ENCODE measurements at places on chromosomes 3 and 15.
A peak's percentile ranks its signal among the peaks of the same experiment; 100 is the strongest.

GRCh38 chr3:79253271-79253670 lies 514.5 kb downstream of the ROBO1 start:
- no peak for DNase-seq

- DNase-seq: no peak
Measured at GRCh38 chr3:116030131-116030850, 407.0 kb downstream of the GAP43 start.

GRCh38 chr3:167740961-167741587 lies 5.6 kb downstream of the SERPINI1 start:
- no peak for DNase-seq

DNA sequence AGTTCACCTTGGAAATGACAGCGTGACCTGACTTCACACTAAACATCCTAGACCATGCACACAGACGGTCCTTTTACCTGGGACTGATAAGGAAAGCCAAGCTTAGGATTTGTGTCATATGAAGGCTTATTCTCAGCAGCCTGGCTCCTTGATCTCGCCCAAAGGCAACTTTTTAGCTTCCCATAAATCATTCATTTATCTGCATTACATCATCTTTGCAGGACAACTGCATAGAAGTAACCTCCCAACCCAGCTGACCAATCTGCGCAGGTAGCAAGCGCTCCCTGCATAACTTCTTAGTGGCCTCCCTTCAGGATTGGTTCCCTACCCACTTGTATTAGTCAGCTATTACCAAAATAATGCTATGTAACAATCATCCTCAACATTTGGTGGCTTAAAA lies 389.9 kb upstream of the PROK2 start:
- no peak for DNase-seq

GRCh38 chr3:39275963-39276593 lies 3.8 kb downstream of the CX3CR1 start:
- DNase-seq: no peak

DNA sequence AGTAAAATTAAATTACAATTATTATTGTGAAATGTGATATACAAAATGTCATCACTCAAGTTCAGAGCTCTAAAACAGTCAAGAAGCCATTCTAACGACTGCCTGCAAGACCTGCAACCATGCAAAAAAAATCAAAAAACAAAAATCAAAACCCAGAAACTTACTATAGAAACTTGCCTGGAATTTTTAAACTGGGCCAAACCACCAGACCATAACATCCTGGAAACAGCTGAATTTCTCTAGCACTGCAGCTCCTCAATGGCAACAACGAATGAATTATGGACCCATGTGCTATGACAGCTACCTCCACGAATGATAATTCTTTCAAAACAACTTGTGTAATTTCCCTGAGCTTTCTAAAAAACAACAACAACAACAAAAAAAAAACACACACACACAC lies 130.0 kb upstream of the KCNMB2 start:
- no peak for DNase-seq

- DNase-seq: no peak
Measured at GRCh38 chr3:183313351-183313750, 60.3 kb downstream of the B3GNT5 start.

GRCh38 chr15:90033006-90033405 lies 31.9 kb downstream of the ZNF710 start:
- DNase-seq: no peak

- no peak for DNase-seq
Measured at GRCh38 chr15:43920815-43921214, 94.0 kb downstream of the WDR76 start.

DNA sequence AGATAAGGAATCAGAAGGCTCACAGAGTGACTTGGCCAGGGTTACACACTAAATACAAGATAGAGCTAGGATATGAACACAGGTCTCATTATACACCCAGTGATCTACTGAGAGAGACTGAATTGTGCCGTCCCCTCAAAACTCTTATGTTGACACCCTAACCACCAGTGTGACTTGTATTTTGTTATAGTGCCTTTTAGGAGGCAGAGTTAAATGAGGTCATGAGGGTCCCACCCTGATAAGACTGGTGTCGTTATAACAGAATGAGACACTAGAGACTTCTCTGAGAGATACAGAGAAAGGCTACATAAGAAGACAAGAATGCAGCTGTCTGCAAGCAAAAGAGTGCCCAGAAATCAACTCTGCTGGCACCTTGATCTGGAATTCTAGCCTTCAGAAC lies 12.6 kb downstream of the KPNA1 start:
- DNase-seq: no peak

DNA sequence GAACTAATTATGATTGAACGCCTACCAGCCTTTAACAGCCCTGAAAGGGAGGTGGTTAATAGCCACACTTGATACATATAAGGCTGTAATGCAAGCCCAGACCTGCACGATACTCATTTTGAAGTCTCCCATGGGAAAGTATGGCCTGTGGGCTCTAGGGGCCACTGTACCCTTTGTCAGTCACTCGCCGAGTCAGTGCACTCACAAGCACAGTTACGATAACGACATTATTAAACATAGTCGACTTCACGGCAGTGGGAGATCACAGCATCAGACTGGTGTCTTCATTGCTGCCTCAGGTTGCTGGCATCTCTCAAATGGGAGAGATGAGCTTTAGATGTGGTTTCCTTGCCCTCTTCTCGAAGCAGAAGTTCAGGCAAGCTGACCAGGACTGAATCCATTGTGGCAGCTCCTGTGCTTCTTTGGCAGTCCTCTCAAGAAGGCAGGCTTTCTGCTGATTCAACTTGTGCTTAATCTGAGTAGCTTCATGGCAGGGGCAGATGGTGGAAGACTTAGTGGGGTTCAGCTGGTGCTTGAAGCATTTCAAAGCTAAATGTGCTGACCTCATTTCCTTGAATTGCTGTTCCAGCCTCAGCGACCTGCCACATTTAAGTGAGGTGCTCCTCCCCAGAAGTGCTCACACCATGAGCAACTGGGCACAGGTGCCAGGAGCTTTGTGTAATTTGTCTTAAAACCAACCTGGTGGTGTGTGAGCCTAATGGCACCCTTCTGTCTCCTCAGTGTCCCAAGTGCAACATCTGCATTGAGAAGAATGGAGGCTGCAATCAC lies 15.8 kb upstream of the P4HTM start:
- no peak for DNase-seq

DNA sequence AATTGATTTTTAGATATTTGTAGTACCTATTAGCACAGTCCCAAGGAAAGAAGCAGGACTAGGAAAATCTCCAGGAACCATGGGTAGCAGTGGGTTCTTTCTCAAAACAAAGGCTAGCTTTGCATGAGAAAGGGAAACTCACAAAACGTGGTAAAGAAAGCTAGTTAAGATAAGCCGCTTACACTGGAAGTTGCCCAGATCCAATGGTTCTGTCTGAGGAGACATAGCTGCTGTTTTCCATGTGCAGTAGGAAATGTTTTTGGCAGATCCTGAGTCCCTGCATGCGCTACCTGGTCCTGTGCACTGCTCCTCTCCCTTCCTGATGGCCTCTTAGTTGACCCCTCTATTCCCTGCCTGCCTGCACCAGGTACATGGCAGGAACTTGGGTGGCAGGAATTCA lies 60.4 kb downstream of the TFG start:
- DNase-seq: no peak

GRCh38 chr15:92882697-92883162 lies 17.4 kb upstream of the CHD2 start:
- DNase-seq: peak; percentile 98

- no peak for DNase-seq
Measured at GRCh38 chr15:68683026-68683425, 104.2 kb downstream of the CORO2B start.

DNA sequence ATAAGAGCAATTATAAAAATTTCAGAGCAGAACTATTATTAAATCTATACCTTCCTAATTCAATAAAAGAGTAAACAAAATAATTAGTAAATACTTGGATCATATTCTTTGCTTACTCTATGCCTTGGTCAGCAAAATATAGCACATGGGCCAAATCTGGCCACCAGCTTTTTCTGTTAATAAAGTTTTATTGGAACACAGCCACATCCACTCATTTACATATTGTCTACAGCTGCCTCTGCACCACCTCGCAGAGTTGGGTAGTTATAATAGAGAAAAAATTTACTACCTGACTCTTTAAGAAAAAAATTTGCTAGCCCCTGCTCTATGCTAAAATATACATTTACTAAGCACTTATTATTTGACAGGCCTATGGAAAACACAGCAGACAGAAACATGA lies 32.2 kb upstream of the GANC start:
- DNase-seq: no peak

GRCh38 chr3:195247086-195247862 lies 23.7 kb downstream of the XXYLT1 start:
- no peak for DNase-seq

DNA sequence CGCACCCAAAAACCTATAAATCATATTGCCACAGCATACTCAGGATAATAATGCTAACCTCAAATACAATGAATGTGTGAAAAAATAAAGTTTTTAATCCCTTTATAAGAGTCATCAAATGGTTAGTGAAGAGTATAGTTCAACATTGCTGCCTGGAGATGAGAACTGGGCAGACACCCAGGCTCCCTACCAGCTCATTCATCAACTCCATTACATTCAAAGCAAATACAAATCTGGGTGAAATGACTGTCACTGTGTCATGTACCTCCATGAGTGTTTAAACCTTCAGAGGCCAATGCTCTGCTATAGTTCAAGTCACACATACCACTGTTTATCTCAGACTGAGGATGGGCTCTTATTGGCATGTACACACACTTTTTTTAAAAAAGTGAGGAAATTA lies 167.2 kb upstream of the KCNMB2 start:
- no peak for DNase-seq

GRCh38 chr3:161890147-161890625 lies 393.6 kb downstream of the OTOL1 start:
- DNase-seq: no peak

DNA sequence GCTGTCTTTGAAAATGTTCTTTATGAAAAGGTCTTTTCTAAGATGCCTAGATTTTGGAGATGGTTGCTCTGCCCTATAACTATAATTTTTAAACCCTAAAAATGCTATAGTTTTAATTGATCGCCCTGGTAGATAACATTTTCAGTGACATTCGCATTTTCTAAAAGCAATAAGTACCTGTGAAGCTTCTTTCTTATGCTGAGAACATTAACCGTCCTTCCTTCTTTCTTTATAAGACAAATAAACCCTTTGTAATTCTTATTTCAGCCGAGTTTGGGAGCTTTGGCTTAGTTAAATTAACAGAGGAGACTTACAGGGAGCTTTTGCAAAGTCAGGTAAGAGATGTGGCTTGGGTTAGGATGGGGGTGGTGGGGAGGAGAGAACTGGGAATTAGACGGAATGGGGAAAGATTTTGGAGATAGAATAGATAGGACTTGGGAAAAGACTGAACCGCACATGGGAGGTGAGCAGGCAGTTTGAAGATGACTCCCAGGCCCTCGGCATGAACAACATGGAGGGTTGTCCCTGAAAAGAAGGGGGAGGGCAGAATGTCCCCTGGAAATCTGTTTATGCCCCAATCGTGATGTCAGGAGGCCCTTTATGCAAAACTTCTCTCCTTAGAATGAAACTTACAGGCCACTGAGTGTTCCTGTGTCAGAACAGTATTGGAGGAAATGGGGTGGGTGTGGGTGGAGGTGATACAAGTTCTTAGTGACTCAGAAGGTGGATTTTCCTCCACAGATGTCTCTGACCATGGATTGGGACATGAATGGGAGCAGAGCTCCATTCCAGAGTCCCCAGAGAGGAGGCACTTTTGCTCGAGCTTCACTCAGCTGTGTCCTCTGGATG lies 76.2 kb upstream of the LARS2 start:
- DNase-seq: no peak

- no peak for DNase-seq
Measured at GRCh38 chr3:61628636-61629035, 67.3 kb downstream of the PTPRG start.

DNA sequence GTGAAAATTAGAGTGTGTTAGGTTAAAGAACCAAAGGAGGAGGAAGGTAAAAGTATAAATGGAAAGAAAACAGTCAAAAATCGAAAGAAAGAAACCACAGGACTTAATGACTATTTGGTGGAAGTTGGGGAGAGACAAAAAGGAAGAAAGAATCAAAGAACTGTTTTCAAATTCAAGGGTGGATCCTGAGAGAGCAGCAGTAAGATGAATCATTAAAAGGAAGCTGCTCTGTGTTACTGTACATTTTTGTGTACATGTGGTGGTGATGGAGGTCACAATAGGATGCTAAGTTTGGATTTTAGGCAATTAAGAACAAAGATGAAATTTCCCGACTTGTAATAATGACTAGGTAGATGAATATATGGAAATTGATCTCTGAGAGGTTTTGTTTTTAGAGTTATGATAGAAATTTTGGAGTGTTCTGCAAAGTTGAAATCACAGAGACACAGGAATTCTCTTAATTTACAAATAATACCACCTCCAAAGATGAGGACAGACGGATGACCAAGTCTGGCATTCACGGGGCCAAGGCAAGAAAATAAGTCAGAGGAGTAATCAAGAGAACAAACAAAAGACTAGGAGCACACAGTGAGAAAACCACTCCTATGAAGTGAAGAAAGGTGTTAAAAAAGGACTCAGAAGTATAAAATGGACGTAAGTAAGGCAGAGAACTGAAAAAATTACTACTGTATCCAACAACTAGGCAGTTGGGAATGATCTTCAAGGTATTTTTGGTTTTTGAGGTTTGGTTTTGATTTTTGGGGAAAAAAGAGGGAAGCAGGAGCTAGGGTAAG lies 7.1 kb downstream of the DHX36 start:
- no peak for DNase-seq

- no peak for DNase-seq
Measured at GRCh38 chr3:141913150-141913811, 36.8 kb downstream of the ATP1B3 start.

- no peak for DNase-seq
Measured at GRCh38 chr3:42898896-42899675, 6.9 kb upstream of the ZNF662 start.

GRCh38 chr3:129592381-129593131 lies 13.9 kb downstream of the PLXND1 start:
- DNase-seq: peak; percentile 7

GRCh38 chr3:32301426-32301825 lies 62.9 kb downstream of the CMTM8 start:
- no peak for DNase-seq

GRCh38 chr15:100250176-100250800 lies 91.5 kb downstream of the ADAMTS17 start:
- DNase-seq: no peak

GRCh38 chr3:34109021-34109420 lies 310.6 kb downstream of the PDCD6IP start:
- DNase-seq: no peak

DNA sequence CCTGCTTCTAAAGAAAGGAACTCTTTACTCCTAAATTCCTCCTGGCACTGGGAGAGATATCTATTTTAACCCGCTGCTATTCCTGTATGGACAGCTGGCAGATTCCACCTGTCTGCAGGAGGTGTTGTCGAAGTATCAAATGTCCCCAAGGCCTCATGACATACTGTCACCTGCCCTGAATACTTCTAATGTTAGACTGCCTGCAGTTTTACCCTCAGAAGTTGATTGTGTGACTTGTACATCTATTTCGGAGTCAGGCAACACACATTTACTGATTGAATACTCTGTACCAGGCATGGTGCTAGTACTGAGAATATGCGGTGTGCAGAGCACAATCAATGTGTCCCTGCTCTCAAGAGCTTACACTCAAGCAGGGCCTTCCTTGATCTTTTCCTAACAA lies 38.6 kb downstream of the PDZRN3 start:
- no peak for DNase-seq

All from esophagus squamous epithelium (tissue), 5 donors.